NCI-H524 (cell line): ENCODE measurements at places on chromosomes 16 and 17.

- DNase-seq = peak; percentile 50
Measured at GRCh38 chr17:36641877-36642845, 40.8 kb downstream of the MRM1 start.

GRCh38 chr17:40541873-40542557 lies 23.3 kb downstream of the CCR7 start:
- DNase-seq = no peak

DNA sequence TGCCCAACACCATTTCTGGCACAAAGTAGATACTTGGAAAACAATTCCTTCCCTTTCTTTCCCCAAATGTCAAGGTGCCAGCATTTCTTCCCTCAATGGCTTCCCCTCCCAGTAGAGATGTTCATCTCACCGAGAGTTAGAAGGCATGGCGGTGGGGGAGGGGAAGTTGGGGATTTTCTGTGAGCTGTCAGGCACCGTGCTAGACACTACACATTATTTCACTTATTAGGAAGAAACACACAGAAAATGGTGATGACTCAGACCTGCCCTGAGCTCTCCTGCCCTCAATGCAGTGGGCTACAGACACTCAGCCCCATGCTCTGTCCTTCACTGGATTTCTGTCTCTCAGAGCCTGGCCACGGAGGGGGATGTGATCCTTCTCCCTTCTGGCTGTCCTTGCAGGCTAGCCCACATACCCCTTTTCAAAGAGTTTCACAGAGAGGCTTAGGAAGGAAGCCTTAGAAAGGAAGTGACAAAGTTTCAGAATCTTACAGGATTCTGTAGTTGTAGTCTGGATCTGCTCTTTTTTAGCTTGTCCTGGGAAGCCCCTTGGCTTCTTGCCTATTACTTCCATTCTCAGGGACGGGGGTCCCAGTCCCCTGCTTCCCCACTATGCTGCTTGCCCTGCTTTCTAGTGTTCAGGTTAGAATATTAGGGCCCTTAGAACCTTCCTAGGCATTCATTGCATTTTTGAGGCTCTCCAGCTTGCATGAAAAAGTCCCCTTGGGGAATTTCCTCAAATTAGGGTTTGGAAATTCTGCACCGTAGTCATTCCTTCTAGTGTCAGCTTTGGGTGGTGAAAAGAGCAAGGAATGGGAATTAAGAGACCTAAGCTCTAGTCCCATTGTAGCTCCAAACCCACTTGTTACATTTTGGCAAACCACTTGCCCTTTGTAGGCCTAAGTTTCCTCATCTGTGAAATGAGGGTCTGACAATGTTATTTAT lies 12.2 kb upstream of the CCL5 start:
- DNase-seq = no peak

DNA sequence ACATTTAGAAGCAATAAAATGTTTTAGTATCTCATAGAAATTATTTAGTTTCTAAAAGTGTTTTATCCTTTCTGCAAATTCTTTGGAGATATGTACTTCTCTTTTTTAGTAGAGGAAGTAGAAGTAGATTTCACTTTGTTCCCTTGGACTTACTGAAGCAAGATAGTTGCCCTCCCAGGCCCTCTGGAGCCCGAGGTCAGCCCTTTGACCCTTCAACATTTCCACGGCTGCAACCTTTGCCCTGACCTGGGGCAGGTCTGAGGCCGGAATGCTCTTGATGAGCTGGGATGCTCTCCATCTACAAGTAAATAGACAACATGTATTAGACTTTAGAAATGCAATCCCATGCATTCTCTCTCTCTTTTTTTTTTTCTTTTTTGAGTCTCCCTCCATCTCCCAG lies 167.5 kb downstream of the CDK5R1 start:
- no peak for DNase-seq

DNA sequence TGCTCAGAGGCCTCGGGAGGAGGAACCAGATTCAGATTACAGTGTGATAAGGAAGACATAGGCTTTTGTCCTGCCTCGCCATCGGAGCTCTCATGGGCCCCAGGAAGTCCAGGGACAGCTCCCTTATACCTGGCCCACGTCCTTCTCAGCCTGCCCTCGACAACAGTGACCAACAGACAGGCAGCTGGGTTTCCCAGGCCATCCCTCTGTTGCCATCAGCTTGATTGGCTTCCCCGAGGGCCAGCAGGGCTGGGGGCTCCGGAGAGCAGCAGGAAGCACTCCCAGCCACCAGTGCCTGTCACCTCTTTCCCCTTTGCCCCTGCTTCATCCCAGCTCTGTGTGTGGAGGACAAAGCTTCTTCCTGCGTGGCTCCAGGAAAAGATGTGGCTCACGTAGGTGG lies 17.6 kb downstream of the CD300A start:
- no peak for DNase-seq

GRCh38 chr16:21611198-21611555 lies 11.8 kb downstream of the METTL9 start:
- DNase-seq = no peak

GRCh38 chr16:66490774-66491715 lies 58.9 kb downstream of the TK2 start:
- no peak for DNase-seq

DNA sequence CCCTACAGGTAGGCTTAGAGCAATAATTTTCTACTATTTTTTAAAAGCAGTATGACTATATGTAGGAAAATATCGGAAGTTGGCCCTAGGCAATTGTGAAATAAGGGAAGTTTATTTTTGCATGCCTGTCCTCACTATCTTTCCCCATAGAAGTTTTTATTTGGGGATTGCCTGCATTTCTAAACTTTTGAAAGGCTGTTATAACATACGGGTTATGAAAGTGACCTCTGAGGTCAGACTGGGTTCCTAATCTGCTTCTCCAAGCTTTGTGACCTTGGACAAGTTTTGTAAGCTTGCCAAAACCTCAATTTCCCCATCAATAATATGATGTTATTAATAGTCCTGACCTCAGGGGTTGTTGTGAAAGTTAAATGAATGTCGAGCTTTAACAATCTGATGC lies 67.1 kb downstream of the ARHGAP44 start:
- no peak for DNase-seq

GRCh38 chr17:32551186-32551955 lies 64.6 kb downstream of the CDK5R1 start:
- no peak for DNase-seq

DNA sequence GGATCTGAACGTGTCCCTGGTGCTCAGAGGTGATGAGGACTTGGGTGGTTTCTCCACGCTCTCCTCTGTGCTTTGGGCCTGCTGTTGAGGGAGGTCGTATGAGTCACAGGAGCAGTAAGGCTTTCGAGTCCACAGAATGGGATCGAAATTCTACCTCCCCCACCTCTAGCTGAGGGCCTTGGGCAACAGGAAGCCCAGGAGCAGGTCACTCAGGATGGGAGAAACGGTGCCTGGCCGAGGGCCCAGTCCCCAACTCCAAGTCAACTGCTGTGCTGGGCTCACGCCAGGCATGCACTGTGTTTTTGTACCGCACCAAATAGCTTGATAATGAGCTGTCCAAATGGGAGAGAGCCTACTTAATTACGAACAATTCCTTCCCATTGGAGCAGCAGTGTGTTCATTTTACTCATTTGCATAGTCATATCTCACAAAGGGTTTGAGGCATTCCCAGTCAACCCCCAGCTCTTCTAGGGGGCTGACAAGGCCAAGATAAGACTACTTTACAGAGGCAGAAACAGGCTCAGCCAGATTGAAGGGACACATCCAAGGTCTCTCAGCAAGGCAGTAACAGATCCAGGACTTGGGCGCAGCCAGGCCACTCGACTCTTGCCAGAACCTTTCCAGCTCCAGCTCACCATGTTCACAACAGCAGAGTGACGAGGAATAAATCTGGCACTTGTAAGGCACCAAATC lies 53.6 kb downstream of the WNT3 start:
- no peak for DNase-seq

DNA sequence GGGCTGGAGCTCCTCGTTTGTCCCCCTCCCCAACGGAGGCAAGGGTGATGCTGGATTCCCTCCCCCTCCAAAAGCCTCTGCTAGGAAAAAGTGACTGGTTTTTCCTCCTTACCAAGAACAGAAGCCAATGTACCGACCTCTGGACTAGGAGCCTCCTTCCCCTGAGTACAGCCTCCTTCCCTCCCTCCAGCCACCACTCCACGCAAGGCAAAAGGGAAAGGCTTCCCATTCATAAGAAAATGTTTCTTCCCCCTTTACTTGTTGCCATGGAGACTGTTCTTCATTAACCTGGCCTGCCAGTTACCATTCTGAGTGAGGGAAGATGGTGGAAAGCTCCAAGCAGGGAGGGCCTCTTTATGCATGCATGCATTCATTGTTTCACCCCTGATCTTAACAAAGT lies 4.3 kb upstream of the PIMREG start:
- no peak for DNase-seq

- DNase-seq = peak; percentile 44
Measured at GRCh38 chr16:29030086-29030840, 45.4 kb downstream of the LAT start.

GRCh38 chr16:30904114-30904780 lies 7.8 kb downstream of the CTF1 start:
- DNase-seq = no peak

- no peak for DNase-seq
Measured at GRCh38 chr16:85959686-85960085, 60.7 kb downstream of the IRF8 start.

GRCh38 chr16:83842291-83842690 lies 34.5 kb downstream of the HSBP1 start:
- no peak for DNase-seq

GRCh38 chr16:15671530-15672117 lies 21.6 kb downstream of the NDE1 start:
- DNase-seq = no peak

DNA sequence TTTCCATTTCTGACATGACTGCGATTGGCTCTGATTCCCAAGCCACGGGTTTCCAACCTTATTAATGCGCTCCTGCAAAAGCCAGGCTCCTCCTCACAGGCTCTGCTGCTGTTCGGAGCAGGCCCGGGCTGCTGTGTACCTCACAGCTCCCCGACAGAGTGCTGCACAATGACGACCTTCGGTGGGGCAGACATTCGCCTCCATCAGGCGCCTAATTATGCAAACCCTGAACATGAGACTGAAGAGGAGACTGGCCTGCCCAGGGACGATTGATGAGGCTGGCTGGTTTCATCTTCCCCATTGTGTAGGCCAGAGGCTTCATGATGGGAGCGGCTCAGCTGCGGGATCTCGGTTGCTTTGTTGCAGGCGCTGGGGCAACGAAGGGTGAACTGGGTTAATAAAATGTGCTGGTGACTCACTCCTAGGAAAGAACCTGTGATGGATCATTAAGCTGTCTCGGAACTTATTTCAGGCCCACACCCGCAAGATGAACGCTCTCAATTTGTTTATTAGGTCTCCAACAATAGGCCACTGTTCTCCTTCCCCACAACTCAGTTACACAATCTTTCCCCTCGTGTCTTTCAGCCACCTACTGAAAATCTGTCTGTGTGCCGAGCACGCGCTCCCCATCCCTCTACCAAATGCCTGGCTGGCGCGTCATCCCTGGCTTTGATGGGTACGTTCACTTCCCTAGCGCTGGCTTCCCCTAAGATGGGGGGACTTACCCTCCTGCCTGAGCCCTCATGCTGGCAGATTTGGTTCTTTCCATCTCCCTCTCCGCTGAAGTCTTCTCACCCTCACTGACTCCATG lies 27.2 kb upstream of the TOB1 start:
- DNase-seq = no peak

- no peak for DNase-seq
Measured at GRCh38 chr16:47311738-47312505, 148.9 kb downstream of the ITFG1 start.
